ENCODE measurements at places on chromosomes 1 and 21.

GRCh38 chr1:112870887-112871646, 84.9 kb downstream of the SLC16A1 start:
- H3K27me3 ChIP-seq, result no peaks in the 10 kb centered on the region
- H3K4me3 ChIP-seq, result no peak overlapping the region
- H3K36me3 ChIP-seq, result no peaks in the 10 kb centered on the region
- H3K4me1 ChIP-seq, result peaks cover 8% of the 10 kb centered on the region
- H3K27ac ChIP-seq, result no peak overlapping the region
- no peak for DNase-seq

GRCh38 chr1:30405631-30406212, 317.7 kb downstream of the MATN1 start:
- no peaks in the 10 kb centered on the region for H3K4me1 ChIP-seq
- H3K4me3 ChIP-seq, result no peak overlapping the region
- peak; percentile 38 for DNase-seq

DNA sequence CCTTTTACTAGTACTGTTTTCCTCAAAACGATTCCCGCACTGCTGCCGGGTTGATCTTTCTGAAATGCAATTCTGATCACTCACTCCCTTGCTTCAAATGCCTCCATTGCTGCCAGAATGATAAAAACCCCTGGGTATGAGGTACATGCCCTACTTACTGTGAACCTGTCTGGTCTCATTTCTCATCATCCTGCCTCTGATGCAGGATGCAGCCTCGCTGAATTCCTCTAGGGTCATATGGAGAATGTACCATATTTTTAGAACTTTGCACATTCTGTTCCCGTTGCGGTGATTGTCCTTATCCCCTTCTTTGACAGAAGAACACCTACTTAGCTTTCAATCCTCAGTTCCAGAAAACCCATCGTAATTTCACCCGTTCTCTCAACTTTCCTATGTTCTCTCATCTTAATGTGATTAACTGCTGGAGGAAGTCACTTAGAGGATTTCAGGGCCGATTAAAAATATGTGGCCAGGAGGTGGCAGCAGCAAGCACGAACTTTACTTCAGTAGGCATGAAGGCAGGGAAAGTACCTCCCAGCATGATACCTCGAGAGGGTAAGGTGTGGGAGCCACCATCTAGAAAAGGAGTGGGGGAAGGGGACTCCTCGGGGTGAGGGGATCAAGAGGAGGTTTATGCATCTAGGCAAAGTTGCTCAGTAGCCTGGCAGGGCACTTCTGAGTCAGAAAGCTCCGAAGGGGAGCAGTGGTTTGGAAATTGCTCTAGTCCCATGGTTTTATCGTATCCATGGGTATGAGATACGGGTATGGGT, 361.5 kb upstream of the ZP4 start:
- no peaks in the 10 kb centered on the region for H3K36me3 ChIP-seq
- H3K27me3 ChIP-seq, result no peaks in the 10 kb centered on the region
- peaks cover 3% of the 10 kb centered on the region for H3K4me1 ChIP-seq

- peaks cover 12% of the 10 kb centered on the region for H3K27me3 ChIP-seq
- H3K4me1 ChIP-seq, result peaks cover 2% of the 10 kb centered on the region
- no peak overlapping the region for H3K27ac ChIP-seq
Measured at GRCh38 chr21:25647647-25648046, 8.6 kb downstream of the JAM2 start.

DNA sequence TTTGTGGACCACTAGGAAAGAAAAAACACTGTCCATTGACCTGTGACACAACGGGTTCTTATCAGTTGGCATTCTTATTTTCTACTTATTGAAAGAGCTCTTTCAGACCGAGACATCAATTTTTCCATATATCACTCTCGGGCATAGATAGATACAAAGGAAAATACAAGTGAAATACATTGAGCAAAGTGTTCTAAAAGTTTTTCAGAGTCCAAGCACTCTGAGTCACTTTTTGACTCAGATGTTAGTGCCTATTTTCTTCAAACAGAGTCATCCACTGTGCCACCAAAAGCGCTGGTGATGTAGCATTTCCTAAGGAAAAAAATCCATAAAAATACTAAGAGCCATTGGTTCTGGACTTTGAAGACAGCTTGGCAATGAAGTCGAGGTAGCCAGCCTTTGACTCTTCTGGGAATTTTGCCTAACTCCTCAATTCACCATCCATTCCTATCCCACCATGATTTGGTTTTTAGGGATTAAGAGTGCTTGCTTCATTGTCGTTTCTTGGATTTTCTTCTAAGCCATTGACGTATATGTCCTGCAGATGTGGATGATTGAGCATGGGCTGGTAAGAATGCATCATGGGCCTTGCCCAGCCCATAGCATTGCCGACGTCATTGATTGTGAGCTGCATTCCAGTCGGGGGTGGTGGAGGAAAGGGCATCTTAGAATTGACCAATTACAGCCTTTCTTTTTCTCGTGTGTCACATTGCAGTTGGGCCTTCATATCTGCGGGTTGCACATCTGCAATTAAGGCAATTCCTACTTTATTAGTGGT, 10.6 kb downstream of the GALNT2 start:
- H3K27ac ChIP-seq, result no peak overlapping the region
- no peak for DNase-seq
- H3K36me3 ChIP-seq, result peaks cover 3% of the 10 kb centered on the region
- no peaks in the 10 kb centered on the region for H3K27me3 ChIP-seq
- peaks cover 65% of the 10 kb centered on the region for H3K4me1 ChIP-seq

DNA sequence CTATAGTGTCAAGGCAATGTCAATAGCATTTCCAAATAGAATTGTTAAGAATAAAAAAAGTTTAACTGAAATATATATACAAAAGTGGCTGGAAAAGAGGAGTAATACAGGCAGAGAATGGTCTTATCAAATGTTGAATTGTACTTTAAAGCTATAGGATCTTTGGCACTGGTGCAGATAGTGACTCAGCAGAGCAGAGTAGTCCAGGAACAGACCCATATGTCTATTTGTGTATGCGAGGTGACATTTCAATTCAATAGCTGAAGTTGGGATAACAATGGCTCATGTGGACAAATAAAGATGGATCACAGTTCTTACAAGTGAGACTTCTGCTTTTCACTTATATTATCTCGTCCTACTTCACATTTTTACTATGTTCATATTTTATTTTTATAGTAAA, 543.0 kb upstream of the B3GALT2 start:
- no peak overlapping the region for H3K4me3 ChIP-seq
- H3K27ac ChIP-seq, result no peak overlapping the region
- peaks cover 6% of the 10 kb centered on the region for H3K4me1 ChIP-seq
- H3K27me3 ChIP-seq, result no peaks in the 10 kb centered on the region
